Daoy (cell line): ENCODE measurements at places on chromosomes 16 and 17. TPM values are rescaled to one million over a fixed set of nuclear protein-coding genes. Genes with fewer than 3 reads are reported as not detected.

DNA sequence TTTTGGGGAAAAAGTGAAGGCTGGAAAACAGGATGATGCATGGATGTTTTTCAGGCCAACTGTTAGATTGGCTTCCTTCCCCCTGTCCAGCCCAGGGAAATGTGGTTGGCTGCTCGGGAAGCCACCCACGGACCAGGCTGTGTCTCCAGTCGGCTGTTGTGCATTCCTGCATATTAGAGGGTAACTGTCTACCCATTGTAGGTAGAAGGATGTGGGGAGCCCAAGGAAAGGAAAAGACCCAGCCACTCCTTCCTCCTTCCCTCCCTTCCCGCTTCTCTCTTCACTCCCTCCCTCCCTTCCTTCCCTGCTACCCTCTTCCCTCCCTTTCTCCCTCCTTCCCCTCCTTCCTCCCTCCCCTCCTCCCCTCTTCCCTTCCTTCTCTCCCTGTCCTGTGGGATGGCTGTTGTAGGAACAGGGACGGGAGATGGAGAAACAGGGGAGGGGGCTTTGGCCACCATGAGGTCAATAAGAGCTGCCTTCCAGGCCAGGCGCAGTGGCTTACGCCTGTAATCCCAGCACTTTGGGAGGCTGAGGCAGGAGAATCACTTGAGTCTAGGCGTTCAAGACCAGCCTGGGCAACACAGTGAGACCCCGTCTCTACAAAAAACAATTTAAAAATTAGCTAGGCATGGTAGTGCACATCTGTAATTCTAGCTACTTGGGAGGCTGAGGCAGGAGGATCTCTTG lies 16.9 kb downstream of the SYT17 start:
- DNase-seq: peak; percentile 21

DNA sequence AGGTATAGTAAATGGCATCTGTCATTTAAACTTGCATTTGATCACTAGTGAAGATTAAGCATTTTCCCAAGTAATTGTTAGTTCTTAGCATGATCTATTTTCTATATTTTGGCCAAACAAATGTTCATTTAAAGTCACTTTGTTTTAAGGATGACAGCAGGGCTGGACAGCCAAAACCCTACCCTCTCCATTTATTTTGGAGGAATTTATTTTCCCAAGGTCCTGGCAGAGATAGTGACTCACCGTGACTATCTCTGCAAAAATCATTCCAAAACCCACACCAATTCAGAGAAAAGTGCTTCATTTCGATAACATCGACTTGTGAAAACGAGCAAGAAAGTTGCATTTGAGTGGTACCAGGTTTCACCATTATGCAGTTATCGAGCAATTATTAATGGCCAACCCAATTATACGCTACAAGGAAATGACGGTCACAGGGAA lies 665 bp upstream of the AKAP1 start:
- DNase-seq: no peak

DNA sequence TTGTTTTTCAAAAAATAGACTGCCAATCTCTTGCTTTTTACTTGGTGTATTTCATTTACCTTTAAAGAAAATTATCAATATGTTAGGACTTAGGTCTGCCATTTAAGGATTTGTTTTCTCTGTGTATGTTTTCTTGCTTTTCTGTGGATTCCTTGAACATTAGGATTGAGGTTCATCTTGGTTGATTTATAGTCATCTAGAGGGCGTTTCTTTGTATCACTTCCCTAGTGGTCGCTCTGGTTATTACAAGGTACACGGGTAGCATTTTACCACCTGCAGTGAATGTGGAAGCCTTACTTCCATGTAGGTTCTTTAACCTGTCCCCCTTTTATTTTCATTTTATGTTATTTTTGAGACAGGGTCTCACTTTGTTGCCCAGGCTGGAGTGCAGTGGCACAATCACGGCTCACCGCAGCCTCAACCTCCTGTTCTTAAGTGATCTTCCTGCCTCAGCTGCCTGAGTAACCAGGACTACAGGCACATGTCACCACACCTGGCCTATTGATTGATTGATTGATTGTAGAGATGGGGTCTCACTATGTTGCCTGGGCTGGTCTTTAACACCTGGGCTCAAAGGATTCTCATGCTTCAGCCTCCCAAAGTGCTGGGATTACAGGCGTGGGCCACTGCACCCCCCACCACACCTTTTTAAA lies 35.2 kb upstream of the CBX4 start:
- no peak for DNase-seq

GRCh38 chr16:3030222-3031212 lies 6.2 kb downstream of the BICDL2 start:
- no peak for DNase-seq

The CCDC78 gene
- 0.23 and 0.24 TPM in 2 replicates for total RNA-seq

The C16orf89 gene
- total RNA-seq: not detected in 2 replicates

- DNase-seq: no peak
These were observed 6.2 kb upstream of the SPNS3 start for GRCh38 chr17:4427505-4427904.

DNA sequence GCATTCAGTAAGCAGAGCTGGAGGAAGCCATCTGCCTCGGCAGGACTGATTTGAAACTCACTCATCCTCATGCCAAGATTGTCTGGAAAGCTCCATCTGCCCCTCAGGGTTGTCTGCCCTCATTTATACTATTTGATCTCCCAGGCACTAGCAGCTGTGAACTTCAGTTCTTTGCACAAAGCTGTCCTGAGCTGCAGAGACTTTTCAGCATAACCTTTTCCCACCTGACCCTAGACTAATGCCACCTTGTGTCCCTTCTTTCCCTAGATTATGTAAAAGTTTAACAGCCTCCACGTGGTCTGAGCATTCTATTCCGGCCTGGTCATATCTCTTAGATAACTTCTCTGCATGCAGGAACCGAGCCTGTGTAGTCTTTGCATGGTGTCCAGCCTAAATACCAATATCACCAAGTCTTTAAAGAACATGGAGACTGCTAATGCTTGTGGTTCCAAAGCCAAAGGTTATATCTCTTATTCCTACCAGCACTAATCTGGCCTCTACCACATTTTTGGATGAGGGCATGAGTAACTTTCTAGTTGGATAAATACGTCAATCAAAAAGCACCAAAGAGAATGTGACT lies 29.1 kb downstream of the STAT5A start:
- DNase-seq: no peak

DNA sequence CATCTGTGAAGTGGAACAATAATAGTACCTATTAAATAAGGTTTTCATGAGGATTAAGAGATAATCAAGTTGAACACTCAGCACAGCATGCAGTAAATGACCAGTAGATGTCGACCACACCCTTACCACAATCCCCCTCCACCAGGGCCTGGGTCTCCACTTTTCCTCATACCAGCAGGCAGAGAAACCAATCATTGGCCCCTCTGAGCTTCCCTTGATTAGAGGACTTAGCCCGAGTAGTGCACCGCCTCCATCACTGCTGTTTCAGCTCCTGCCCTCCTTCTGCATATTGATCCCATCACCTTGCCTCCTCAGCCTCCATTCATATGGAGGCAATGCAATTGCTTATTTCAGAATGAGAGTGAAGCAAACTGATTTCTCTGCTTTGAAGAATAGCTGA lies 96.5 kb upstream of the CDH11 start:
- no peak for DNase-seq

GRCh38 chr17:71342737-71343136 lies 778.1 kb upstream of the SOX9 start:
- peak; percentile 29 for DNase-seq

The GPR139 gene
- total RNA-seq: not detected in 2 replicates

GRCh38 chr16:84889066-84889465 lies 69.3 kb downstream of the CRISPLD2 start:
- DNase-seq: no peak

GRCh38 chr16:49726155-49726554 lies 129.8 kb downstream of the ZNF423 start:
- no peak for DNase-seq

DNA sequence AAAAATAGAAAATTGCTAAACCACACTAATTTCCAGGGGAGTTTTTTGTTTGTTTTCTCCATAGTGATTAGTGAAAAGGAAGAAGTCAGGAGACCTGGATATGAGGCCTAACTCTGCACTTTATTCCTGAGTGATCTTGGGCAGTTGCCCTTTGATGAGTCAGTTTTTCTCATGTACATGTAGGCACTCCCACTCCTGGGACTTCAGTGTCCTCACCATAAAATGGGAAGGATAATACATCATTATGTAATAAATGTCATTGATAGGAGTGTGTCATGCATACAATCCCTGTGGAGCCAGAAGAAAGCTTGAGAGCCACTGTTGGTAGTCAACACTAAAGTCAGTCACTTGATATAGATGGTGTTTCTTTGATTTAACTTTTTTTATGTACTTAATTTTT lies 32.5 kb downstream of the WIPF2 start:
- DNase-seq: peak; percentile 76

DNA sequence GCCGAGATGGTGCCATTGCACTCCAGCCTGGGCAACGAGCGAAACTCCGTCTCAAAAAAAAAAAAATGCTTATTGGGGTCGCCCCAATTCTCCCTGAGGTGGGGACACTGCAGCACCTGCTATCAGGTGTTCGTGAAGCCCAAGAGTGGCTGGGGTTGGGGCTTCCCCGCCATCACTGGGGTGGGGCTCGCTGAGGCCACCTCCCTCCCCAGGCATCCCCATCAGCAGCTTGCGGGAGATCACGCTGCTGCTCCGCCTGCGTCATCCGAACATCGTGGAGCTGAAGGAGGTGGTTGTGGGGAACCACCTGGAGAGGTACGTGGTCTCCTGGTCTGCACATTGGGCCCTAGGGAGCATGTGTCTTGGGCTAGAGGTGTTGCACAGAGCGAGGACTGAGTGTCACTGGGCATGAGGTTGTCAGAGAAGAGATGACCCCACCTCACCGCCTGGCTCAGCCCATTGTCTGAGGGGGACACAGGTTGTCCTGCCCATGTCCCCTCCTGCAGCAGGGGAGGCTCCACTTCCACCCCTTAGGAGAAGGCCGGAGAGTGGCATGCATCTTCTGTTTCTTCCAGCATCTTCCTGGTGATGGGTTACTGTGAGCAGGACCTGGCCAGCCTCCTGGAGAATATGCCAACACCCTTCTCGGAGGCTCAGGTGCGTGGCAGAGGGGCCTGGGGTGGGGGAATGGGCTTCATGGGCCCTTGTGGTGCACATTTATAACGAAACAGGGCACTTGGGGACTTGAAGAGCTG lies 4.9 kb downstream of the CDK10 start:
- DNase-seq: no peak
